Islet precursor cell (in vitro differentiated cells): ENCODE measurements at places on chromosomes 6 and 20.

GRCh38 chr20:62752671-62753501, 43.4 kb upstream of the MRGBP start:
- no peak for DNase-seq

DNA sequence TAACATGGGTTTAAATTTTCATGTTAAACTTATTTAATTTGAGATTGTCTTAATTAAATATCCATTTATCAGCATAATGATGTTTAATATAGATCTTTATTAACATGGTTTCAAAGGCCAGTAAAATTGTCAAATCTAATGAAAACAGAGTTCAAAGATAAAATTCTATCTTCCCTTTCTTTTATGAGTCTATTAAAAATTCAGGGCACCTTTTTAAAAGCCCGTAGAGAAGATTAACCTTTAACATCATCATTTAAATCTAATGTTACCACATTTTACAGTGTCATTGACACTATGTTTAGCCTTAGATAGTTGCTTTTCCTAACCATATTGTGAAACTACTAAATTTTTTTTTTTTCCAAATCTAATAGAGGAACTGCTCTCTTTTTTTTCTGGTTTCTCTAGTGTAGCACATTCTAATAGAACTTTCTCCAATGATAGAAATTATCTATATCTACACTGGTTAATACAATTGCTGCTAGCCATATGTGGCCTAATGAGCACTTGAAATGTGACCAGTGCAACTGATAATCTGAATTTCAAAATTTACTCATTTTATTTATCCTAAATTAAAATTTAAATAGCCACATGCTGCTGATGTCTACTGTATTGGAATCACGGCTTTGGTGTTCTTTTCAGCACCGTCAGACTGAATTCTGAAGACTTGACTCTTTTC, 410.9 kb downstream of the UTRN start:
- no peak for DNase-seq

DNA sequence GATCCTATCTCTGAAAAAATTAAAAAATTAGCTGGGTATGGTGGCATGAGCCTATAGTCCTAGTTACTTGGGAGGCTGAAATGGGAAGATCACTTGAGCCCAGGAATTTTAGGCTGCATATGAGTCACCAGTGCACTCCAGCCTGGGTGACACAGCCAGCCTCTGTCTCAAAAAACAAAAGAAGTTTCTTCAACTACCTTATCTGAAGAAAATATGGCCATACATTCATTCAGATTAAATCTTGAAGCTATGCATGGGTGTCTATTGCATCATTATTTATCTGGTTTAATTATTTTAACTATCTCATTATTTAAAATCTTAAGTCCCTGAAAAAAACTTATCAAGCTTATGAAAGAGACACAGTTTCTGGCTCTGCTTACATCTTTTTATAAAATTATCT, 204.1 kb downstream of the SIM1 start:
- no peak for DNase-seq

GRCh38 chr20:4763261-4763660, 41.6 kb downstream of the PRND start:
- no peak for DNase-seq

DNA sequence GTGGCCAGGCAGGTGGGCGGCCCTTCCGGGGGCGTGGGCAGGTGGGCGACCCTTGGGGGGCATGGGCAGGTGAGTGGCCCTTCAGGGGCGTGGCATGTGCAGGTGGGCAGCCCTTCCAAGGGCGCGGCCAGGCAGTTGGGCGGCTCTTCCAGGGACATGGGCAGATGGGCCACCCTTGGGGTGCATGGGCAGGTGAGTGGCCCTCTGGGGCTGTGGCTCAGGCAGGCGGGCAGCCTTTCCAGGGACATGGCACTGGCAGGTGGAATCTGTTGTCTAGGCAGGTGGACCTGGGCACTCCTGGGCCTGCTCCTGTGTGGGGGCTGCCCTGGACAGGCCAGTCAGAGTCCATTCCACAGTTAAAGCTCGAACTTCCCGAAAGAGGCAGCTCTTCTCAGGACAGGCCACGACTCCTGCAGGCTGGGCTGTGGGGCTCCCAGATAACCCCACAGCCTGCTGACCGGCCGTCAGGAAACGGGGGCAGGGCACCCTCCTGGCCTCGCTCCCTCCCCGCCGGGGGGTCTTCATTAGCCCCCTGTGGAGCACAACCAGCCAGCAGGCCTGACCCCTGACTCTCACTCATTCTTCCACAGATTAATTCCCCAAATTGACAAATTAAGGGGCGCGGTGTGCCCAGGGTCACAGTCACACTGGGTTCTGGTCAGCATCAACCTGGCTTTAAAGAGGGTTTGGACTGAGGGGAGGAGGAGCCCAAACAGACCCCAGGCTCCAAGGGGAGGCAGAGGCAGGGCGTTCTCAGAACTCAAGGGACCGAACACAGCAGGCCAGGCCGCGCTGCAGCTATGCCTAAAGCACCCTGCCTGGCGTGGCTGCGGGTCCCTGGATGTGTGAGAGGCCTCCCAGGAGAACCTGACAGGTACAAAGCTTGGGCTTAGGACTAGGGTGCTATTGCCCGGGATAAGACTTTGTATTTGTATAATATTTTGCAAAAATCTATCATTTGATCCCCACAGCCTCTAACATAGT, 130.0 kb downstream of the DLL1 start:
- DNase-seq: no peak

GRCh38 chr6:105135907-105136430, 43.8 kb downstream of the POPDC3 start:
- no peak for DNase-seq

DNA sequence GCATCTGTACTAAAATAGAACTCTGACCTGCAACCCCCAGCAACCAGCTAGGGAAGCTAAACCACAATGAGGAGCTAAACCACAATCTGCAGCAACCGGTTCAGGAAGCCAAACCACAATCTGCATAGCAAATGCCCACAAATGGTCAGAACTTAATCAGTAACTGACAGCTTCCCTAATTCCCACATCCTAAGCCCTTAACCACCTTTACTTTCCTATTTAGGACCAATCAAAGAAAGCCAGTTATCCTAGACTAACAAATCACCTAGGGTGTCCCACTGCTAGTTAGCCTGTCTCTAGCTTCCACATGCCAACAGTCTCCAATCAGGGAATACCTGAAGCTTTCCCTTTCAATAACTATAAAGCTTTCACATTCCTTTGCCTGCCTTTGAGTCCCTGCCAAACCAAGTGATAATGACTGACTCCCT, 424.6 kb upstream of the PTCHD4 start:
- peak; percentile 81 for DNase-seq

DNA sequence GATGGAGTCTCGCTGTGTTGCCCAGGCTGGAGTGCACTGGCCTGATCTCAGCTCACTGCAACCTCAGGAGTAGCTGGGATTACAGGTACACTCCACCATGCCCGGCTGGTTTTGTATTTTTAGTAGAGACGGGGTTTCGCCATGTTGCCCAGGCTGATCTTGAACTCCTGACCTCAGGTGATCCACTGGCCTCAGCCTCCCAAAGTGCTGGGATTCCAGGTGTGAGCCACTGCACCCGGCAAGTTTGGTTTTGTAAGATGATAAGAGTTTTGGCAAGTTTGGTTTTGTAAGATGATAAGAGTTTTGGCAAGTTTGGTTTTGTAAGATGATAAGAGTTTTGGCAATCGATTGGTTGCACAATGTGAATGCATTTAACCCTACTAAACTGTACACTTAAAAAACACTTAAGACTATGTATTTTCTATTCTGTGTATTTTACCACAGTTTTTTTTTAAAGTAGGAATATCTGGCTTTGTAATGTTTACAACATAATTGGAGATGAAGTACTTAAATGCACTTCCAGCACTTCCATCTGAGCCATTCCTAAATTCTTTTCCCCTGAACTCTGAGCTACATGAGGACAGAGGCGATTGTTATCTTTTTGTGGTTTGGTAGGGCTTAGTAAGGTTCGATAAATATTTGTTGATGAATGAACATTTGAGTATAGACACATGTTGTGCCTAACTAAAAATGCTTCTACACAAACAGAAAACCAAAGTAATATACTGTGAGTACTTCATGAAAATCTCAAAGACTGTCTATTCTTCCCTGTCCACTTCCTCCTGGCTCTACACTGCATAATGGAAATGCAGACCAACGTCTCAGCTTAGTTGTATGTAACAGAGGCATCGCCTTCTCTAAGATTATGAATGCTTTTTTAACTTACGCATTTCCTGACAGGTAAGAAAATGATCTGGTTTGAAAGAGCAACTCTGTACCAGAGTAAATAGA, 18.8 kb downstream of the SAMHD1 start:
- DNase-seq: no peak

- no peak for DNase-seq
These were observed 17.1 kb upstream of the TINAG start for GRCh38 chr6:54291146-54291545.

GRCh38 chr6:48626421-48626820, 515.4 kb upstream of the PTCHD4 start:
- DNase-seq: no peak

DNA sequence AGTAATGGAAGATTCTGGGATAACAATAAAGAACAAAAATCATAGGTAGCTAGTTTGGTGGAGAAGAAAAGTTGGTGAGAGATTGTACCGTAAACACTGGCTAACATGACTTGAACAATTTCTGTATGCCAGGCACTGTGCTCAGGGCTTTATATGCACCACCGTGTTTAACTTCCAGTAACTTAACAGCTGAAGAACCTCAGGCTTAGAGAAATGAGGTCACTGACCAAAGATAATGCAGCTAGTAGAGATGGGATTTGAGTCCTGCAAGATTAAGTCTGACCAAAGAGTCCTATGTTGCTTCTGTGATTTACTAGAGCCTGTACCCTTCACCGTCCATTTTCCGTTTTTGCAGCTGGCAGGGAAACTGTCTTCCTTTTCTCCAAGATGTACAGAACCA, 2.7 kb downstream of the CSTF1 start:
- no peak for DNase-seq

GRCh38 chr6:167703347-167703746, 123.4 kb upstream of the AFDN start:
- no peak for DNase-seq

GRCh38 chr20:61608275-61609085, 356.4 kb downstream of the CDH4 start:
- DNase-seq: peak; percentile 83

DNA sequence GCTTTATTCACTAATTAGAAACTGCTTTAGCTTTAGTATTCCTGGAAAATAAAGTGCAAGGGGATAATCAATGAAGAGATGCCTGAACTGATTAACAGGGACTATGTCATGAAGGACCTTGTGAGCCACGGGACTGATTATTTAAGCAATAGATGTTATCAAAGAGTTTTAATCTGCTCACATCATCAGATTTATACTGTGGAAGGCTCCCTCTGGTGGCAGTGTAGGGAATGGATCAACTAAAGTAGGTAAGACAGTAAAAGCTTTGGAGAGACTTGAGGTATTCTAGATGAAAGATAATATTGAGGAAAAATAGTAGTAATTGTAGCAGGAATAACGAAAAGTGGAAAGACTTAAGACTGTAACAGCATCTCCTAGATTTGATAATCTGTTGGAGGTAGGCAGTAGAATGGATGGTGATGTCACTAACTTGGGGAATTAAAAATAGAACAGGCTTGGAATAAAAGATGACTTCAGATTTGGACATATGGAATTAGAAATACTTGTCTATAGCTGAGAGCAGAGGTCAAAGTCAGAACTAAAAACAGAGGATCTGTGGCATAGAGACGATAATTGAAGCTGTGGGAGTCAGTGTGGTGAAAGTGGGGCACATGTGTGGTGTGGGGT, 80.3 kb upstream of the HTR1E start:
- DNase-seq: no peak

GRCh38 chr20:50358971-50359370, 151.2 kb upstream of the PTPN1 start:
- no peak for DNase-seq

DNA sequence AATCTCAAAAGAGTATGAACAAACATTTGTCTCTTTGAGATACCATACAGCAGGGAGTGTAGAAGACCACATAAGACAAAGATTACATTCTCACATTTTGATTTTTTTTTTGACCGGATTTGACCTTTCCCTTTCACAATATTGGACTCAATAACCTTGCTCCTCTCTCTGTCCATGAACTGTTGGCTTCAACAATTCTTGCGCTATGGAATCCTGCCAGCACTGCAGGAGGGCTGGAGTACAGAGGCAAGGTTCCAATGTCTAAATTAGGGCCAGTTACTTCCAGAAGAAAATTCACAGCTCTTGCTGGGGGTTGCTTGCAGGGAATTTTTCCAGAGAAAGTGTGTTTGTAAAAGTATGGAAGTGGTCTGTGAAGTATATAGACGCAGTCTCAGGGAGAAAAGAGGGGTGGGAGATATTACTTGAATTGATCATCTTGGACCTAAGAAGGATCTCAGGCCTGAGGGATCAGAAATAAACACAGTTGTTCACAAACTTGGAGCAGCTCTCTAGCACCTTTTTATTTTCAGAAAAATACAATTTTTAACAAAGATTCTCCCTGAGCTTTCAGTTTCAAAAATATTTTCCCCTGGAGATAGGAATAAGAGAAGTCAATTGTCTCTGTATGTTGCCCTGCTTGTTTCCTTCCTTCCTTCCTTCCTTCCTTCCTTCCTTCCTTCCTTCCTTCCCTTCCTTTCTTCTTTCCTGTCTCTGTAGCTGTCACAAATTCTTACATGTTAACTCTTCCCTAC, 765.9 kb downstream of the BCKDHB start:
- no peak for DNase-seq

DNA sequence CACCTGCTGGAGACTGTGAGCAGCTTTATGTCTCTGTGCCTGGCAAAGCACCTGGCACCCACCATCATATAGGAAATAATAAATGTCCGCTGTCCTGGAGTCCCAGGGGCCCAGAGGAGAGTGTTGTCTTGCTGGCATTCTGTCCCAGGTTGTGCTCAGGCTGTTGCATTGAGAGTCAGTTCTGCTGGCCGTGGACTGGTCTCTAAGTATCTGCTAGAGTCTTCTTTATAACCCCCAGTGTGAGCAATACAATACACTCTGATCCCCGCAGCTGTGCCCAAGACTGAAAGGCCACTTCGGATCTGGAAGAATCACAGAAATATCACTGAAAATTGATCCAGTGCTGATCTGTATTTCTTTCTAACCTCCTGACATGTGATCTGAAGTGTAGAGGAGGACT, 38.3 kb upstream of the HINT3 start:
- no peak for DNase-seq

DNA sequence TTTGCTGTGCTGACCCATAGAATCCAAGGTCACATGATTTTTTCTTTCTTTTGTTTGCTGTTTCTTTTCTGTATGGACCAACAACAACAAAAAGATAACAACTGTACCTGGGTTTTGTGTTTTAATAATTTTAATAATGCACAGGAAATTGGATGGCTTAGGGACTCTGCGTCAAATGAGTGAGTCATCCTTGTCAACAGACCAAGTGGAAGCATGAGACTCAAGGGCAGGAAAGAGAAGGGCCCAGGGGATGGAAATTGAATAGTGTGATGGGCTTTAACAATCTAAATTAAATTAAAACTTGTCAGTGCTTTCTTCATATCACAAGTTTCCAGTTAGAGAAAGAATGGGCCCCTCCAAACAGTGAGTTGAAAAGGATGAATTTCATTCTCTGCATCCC, 413.0 kb downstream of the PREX1 start:
- no peak for DNase-seq
